NCI-H1436 treated with DMSO at 0.1 percent for 48 hours (cell line): ENCODE measurements at places on chromosomes 12 and 14.
A peak's percentile ranks its signal among the peaks of the same experiment; 100 is the strongest.

GRCh38 chr12:19850346-19851065 lies 411.2 kb downstream of the AEBP2 start:
- no peak for DNase-seq

DNA sequence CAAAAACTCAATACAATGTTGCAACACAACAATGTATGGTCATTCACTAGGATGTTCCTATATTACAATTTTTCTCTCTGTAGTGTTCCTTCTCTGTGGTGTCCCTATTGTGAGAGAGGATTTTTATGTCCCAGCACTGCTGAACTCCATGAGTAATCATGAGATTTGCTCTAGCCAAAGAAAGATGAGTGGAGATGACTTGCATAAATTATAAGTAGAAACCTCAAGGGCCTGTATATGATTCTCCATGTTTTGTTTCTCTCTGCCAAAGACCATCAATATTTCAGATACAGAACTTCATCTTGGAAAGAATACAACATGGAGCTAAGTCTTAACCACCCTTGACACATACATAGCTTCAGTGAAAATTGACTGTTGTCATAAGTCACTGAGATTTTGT lies 579.1 kb downstream of the TMTC2 start:
- DNase-seq, result no peak

DNA sequence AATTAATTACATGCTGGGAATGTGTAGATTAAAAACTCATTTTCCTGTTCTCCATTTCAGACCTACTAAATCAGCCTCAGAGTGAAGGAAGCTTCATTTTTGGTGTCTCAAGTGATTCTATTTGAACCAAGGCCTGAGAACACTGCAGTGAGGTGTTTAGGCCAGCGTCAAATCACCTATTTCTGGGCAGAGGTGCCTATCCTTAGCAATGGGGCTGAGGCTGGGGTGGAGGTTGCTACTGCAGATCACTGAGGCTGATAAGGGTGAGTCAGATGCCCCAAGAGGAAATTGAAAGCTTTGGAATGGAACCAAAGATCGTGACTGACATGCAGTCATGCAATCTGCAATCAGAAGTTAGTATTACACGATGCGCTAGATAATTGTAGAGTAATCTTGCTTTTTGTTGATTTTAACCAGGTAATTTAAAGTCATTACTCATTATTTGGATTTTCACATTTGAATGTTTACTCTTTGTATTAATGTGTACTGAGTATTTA lies 4.4 kb downstream of the TXNRD1 start:
- peak; percentile 96 for DNase-seq

- DNase-seq, result no peak
Measured at GRCh38 chr12:29398495-29398894, 17.5 kb upstream of the ERGIC2 start.

- DNase-seq, result no peak
Measured at GRCh38 chr14:42715316-42715715, 1108.6 kb downstream of the LRFN5 start.

DNA sequence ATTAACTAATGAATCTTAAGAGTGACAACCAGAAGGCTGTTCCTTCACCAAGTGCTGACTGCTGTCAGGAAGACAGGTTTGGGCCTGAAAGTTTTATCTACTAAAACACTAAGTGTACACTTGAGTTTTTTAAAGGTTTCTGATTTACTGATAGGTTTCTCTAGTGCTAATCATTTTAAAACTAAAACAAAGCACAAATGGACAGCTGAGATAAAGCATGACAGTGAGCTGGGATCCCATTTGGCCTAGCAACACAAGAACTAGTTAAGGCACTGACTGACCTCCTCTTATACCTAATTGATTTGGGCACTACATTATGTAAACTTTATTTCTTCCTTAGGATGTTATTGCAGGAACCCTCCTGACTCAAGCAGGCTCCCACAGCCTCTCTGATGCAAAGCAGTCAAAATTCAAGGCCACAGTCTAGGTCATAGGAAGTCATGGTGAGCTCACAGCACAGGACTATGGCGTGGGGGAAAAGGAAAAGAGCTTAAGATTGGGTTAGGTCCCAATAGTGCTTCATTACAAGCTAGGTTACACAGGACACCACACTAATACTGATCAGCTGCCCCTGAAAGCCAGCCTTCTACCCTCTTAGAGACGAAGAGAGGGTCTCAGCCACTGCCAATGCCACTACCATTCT lies 3.5 kb downstream of the STXBP6 start:
- DNase-seq, result no peak

- DNase-seq, result no peak
Measured at GRCh38 chr12:114166362-114166761, 200.2 kb upstream of the RBM19 start.

DNA sequence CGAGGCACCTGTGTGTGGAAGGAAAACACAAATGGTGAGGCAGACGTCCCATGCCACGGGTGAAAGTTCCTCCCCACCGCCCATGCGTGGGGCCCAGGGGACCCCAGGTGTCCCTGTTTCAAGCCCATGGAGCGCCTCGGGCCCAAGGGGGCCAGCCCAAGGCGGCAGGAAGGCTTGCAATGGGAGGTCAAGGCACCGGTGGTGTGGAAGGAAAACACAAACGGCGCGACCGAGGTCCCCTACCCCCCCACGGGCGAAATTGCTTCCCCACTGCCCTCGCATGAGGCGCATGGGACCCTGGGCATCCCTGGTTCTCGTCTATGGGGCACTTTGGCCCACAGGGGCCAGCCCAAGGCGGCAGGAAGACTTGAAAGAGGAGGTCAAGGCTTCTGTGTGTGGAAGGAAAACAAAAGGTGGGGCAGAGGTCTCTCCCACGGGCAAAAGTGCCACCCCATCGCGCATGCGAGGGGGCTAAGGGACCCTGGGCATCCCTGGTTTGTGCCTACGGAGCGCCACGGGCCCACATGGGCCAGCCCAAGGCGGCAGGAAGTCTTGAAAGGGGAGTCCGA lies 379.4 kb downstream of the ALG10 start:
- no peak for DNase-seq

DNA sequence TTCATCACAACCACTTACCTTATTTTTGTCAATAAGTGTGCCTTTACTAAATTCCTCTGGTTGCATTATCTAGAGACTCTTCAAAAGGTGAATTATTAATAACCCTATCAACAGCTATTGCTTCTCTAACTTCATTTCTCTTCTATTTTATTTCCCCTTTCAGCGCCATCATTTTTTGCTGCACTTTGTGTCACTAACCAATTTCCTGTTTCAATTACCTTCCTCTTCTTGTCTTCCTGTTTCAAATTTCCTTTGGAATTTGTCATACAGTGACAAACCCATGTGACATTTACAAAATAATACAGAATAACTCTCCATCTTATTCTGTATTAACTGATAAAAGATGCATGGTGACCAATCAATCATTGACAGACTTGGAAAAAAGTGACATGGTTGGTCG lies 12.2 kb upstream of the CLEC2A start:
- no peak for DNase-seq

DNA sequence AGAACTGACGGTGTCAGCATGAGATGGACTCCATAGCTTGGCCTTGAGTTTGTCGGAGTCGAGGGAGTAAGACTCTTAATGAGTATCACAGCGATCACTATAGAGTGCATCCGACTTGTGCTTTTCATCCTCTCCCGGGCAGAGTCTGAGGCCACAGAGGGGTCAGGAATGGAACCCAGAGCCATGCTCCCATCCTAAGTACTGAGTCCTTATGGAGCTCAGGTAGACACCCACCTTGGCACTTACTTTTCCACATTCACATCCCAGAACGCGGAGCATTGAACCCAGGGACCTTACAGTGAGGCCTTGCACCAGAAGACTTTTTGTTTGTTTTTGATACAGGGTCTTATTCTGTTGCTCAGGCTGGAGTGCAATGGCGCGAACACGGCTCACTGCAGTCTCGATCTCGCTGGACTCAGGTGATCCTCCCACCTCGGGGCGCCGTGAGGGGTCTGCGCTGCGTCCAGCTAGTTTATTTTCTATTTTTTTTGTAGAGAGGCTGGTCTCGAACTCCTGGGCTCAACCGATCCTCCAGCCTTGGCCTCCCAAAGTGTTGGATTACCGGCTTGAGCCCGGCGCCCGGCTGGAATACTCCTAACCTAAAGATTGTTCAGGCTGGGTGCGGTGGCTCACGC lies 719 bp upstream of the SRSF9 start:
- no peak for DNase-seq

DNA sequence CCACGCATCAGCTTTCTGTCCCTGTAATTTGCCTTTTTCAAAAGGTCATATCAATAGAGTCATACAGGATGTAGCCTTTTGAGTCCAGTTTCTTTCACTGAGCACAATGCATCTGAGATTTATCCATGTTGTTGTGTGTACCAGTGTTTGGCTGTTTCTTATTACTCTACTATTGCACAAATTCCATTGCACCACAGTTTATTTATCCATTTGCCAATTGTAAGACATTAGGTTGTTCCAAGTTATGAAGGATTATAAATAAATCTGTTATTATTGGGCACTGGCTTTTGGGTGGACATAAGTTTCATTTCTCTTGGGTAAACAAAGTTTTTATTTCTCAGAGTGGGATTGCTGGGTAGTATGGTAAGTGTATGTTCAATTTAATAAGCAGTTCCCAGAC lies 68.3 kb upstream of the TBPL2 start:
- no peak for DNase-seq

GRCh38 chr14:69685716-69686115 lies 74.3 kb downstream of the SUSD6 start:
- peak; percentile 53 for DNase-seq

- no peak for DNase-seq
Measured at GRCh38 chr12:80805106-80805505, 88.4 kb downstream of the MYF5 start.

DNA sequence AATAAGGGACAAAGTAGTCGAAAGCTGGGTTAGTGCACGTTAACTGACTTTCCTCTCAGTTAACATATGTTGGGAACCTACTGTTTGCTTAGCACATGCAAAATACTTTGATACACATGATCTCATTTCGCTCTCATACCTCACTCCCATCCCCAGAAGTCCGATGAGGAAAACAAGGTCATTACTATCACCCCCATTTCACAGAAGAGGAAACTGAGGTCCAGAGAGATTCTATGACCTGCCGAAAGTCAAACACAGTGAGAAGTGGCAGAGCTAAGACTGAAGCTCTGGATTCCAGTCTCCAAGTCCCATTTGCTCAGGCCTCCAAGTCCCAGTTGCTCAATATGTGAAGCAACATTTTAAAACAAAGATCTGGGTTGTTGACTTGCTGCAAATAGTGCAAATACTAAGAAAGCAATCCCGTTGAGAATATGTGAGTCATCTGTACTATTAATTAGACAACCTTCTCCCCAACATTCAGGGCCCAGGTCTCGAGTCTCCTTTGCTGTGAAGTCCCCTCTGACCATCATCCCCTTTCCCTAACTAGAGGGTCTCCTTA lies 170.6 kb upstream of the PWP1 start:
- no peak for DNase-seq

GRCh38 chr14:71301611-71302010 lies 394.4 kb downstream of the PCNX1 start:
- DNase-seq, result no peak

DNA sequence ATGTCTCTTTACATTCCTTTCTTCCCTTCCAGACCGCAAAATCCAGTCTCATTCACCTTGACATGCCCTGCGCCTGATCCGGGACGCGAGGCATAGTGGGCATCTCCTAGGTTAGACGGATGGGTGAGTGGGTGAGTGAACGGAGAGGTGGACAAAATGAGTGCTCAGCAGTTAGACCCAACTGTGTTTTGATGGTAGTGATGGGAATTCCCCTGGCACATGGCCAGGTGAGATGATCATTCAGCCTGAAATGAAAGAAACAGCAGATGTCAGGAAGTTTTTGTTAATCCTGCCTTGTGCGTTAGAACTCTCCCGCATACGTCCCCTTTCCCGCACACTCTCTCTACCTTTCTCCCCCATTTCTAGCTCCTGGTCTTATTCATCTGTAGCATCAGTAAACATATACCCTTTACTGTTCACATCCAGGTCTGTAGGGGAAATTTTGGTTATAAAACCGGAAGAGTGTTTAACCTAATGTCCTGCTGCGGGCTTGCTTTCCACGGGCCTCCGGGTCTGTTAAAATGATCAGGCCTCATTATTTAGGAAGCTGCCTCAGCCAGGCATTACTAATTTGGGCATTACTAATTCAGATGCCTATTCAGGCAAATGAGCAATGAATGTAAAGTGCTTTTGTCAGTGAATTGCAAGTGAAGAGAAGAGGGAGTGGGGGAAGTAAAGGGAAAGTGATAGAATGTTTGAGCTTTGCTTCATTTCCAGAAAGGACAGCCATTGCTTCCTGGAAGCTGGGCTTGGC lies 172.8 kb downstream of the ETV6 start:
- DNase-seq, result no peak

- DNase-seq, result no peak
Measured at GRCh38 chr14:55074662-55075061, 23.2 kb downstream of the MAPK1IP1L start.

- DNase-seq, result no peak
Measured at GRCh38 chr12:46480316-46480715, 107.7 kb upstream of the SLC38A2 start.

GRCh38 chr12:4011597-4011996 lies 138.4 kb upstream of the PARP11 start:
- no peak for DNase-seq

DNA sequence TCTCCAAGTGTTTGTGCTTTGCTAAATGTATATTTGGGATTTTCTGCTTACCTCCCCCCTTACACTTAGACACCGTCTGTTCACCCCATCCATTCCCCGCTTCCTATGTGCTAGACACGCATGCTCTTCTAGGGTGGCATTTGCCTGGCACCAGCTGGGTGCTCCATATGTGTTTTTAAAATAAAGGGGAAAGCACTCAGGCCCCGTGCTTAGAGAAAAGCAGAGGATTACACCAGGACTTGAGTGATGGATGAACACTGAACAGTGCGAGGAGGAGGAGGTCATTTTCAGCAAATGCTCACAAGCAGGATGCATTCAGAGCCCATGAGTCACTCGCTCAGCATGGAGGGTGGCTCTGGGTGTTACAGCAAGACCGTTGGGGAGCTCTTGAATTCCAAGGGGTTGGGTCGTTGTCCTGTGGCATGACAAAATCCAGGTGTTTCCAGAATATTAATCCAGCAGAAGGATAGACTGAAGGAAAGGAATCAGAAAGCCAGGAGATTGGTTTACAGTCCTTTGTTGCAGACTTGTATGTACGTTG lies 2.9 kb upstream of the BDKRB1 start:
- DNase-seq, result no peak

DNA sequence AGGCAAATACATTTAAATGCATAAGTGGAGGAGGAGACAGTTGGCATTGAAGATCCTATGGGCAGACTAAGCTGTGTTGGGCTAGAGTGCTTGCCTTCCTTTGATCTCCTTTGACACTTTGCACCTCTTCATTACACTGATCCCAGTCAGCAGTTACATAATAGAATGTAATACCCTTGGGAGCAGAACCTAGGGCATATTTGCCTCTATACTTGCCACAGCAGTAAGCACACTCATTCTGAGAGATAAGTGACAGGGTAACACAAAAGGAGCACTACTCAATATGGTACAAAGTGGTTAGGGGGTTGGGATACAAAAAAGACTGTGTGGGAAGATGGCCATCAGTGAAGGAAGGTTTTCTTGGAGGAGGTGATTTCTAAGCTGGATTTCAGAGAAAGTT lies 9.0 kb downstream of the MARS1 start:
- DNase-seq, result no peak

- no peak for DNase-seq
Measured at GRCh38 chr12:51262758-51263177, 7.4 kb downstream of the SMAGP start.
